NCI-H1105 treated with DMSO at 0.1 percent for 48 hours (cell line): ENCODE measurements at places on chromosomes 12 and 14.

GRCh38 chr12:23222801-23223200 is 597.8 kb downstream of the ETNK1 start:
- no peak for DNase-seq

- no peak for DNase-seq
Measured at GRCh38 chr14:62125793-62126192, 363.6 kb downstream of the SNAPC1 start.

GRCh38 chr14:74401504-74402241 is 24.3 kb downstream of the SYNDIG1L start:
- DNase-seq: no peak

- no peak for DNase-seq
Measured at GRCh38 chr14:73696466-73697400, 17.5 kb downstream of the PNMA1 start.

GRCh38 chr12:120804428-120804827 is 78.8 kb downstream of the ACADS start:
- no peak for DNase-seq

- no peak for DNase-seq
Measured at GRCh38 chr12:107983756-107984472, 145.2 kb upstream of the WSCD2 start.

DNA sequence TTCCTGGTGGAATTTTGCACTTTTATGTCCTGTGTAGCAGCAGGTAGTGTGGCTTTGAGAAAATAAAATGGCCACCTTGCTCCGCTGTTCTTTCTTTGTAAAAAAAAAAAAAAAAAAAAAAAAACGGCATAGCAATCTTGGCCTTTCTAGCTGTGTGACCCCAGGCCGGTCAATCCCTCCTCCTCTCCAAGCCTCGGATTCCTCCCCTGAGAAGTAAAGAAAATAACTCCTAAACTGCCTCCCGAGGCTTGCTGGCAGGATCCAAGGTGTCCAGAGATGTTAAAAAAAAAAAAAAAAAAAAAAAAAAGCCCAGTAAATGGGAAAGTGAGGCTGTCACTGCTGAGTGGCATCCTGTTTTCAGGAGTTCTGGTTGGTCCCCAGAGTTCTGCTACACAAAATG is 23.9 kb upstream of the MAP1LC3B2 start:
- no peak for DNase-seq

DNA sequence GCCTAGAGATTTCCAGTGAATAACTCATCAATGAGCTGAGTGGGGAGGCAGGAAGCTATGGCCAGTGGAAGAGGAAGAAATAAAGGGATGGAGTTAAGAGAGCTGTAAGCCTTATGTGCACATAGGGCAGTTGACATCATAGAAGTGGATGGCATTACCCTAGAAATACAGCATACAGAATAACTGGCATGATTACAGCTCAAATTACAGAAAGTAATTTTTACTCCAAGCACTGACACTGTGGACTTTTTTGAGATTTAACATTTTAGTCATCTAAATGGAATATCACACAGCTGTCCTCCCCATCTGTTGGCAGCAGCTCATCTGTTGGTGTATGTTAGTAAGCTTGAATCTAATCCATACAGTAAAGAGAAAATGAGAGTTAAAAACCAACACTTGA is 5.4 kb upstream of the IPO8 start:
- no peak for DNase-seq

- DNase-seq: no peak
Measured at GRCh38 chr12:22990501-22990900, 365.5 kb downstream of the ETNK1 start.

DNA sequence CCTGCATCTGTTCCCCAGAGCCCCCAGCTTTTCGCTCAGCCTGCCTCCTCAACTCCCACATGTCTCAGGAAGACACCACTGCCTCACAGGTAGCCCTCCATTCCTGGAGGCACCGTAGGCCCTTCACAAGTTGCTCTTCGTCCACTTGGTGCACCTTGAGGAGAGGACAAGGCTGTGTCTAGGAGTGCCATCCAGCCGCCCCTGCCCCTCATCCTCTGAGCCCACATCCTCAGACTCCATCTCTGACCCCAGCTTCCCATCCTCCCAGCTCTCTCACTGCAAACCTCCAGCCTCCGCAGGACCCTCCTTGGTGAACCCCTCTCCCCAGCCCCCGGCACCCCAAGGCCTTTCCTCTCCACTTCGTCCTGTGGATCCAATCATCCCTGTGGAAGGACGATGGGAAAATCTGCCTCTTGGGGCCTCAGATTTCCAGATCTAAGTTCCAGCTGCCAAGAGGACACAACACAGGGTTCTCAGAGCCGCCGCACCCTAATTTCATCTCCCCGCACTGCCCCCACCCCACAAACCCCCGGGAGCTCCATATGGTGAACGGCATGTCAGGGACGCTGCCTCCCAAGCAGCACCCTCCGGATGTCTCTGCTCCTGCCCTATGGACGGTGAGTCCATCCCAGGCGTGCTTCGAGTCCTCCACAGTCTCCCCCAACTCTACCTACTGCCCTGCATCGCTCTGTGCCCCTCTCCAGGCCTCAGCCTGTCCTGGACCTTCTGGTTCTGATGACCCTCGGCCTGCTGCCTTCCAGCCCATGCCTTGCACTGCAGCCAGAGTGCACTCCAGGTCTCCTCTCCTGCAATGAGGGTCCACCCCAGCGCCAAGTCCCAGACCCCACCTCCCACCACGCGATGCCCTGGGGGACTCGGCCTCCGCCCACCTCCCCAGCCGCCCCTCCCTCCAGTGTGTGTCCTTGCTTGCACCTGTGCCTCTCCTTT is 314.1 kb upstream of the DIO3 start:
- no peak for DNase-seq

GRCh38 chr14:68199554-68200151 is 380.1 kb downstream of the RAD51B start:
- DNase-seq: no peak

DNA sequence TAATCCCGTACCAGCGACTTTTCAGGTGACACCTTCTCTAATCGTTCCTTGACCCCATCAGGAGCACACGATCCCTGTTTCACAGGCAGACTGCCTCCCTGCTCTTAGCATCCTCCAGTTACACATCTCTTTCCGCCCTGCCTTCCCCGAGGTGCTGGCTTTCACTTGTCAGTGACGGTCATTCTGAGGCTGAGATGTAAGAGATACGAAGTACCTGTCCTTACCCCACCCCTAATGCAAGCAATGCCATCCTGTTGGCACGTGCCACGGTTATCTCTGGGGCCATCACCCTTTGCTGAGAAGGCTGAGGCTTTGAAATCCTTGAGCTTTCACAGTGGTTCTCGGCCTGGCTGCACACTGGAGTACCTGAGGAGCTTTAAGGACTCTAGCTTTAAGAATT is 24.4 kb downstream of the B4GALNT3 start:
- no peak for DNase-seq

GRCh38 chr14:38824706-38825105 is 278.3 kb downstream of the SEC23A start:
- DNase-seq: no peak

DNA sequence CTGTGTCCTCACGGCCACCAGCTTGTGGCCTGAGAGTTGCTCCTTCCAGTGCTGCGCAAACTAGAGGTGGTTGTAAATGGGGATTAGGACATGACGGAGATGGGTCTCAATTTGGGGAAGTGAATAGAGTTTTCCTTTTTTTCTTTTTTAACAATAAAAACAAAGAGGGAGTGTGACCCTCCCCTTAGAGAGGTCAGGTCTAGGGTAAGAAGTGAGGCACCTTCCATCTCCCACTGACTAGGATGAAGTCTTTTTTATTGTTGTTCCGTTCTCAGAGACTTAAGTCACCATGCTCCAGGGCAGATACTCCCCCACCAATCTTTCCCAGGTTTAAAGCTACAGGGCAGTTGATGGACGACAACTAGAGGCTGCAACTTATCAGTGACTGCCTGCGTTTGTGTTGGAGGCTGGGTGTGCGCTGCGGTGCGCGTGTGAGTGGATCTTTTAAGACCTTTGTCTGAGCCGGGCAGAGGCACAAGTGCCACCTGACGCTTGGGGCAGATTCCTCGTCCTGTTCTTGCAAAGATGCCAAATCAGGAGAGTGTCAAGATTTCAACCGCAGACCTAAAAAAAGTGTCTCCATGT is 2.1 kb upstream of the GSC start:
- no peak for DNase-seq

DNA sequence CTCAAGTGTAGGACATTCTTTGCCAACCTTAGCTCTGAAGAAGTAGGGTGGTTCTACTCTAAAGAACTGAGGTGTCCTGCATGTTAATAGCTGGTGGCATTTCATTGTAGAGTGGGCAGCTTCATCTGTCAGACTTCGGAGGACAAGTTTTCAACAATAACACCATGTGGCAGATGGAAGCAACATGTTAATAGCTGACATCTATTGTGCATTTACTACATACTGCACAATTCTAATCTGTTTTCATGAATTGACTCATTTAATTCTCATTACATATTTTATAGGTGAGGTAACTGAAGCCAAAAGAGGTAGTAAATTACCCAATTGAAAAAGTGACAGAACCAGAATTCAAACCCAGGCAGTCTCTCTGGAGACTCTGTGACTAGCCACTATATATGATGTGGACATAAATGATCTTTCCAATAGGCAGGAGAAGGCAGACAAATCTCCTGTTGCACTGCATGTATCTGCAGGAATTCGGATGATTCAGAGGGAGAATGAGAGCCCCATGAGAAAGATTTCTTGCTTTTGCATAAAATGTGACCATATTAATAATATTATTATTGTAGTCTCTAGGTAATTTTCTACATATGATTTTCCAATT is 137.2 kb upstream of the E2F7 start:
- DNase-seq: no peak

- peak; percentile 56 for DNase-seq
Measured at GRCh38 chr14:20469890-20470602, 840 bp downstream of the PNP start.

- no peak for DNase-seq
Measured at GRCh38 chr14:67722293-67722692, 20.6 kb downstream of the RDH12 start.

DNA sequence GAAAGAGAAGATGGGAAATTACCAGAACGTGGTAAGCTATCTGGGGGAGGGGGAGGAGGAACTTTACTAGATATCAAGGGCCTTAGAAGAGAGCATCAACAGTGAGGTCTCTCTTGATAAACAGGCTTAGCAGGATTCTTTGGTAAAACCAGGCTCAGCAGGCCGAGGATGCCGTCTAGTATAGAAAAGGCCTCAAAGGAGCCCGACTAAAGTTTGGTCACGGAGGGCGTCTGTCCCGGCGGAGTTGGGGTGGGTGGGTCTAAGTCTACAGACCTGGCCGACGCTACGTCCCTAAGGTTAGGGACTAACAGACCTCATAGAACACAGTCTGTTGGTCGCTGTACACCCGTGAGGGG is 538 bp upstream of the TIGAR start:
- no peak for DNase-seq

- DNase-seq: peak; percentile 83
Measured at GRCh38 chr12:31117203-31118011, 43.7 kb downstream of the DDX11 start.

DNA sequence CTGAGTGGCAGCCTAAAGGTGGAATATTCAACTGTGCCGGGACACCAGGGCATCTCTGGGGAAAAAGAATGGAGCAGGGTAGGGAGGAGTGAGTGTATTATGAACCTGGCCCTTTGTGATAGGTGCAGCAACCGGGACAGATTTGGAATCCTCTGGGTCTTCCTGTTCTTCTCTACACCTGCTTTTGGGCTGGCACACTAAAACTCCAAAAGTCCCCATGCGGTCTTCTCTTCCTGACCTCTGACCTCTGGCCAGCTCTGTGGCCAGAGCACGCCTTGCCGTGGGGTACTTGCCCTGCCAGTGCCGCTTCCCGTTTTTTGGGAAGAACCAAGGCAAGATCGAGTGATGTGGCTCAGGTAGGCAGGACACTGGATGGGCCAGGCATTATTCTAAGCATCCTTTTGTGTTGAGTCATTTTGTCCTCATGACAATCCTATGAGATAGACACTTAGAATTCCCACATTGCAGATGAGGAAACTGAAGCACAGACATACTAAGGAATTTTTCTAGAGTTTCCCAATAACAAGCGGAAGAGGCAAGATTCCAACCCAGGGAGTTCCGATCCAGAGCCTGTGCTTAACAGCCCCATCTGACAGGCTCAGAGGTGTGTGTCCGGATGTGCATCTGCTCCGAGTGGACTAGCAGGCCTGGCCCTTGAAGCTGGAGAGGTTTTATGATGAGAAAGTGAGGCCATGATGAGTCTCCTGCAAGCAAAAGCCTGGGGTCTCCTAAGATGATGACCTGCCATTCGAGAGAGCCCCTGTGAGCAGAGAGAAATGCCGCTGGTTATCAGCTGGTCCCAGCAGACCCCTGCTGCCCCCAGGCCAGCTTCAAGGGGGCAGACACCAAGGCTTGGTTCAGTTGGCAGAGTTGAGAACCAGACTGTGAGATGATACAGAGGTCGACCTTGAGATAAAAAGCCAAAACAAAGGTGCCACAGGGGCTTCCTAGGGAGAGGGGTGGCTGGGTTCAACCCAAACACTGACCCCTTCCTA is 67.9 kb upstream of the ESRRB start:
- DNase-seq: no peak
